ENCODE measurements at places on chromosomes 16 and 17.
A peak's percentile ranks its signal among the peaks of the same experiment; 100 is the strongest.

GRCh38 chr17:40541060-40541872, 24.0 kb downstream of the CCR7 start:
- no peak for DNase-seq

- DNase-seq = no peak
Measured at GRCh38 chr17:17668775-17669579, 12.3 kb upstream of the RAI1 start.

DNA sequence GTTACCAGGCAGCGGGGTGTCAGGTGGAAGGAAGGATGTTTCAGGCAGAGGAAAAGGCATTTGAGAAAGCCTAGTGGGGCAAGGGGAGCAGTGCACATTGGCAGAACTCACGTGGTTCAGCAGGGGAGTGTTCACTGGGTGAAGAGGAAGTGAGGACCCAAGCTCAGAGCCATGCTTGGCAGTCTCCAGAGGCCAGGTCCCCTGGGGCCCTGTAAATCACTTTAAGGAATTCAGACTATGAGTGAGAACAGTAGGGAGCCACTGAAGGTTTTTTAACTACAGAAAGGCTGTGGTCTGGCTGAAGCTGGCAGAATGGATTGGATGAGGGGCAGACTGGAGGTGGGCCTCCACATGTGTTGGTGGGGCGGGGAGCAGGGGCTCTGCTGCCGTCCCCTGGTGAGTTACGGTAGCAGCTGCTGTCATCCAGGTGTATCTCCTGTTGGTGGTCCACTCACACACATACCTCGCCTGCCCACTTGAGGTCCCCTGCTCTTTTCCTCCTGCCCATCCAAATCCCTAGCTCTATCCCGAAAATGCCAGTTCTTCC, 5.1 kb downstream of the CLEC16A start:
- DNase-seq = peak; percentile 96

GRCh38 chr16:28100810-28101532, 37.5 kb upstream of the GSG1L start:
- DNase-seq = no peak

DNA sequence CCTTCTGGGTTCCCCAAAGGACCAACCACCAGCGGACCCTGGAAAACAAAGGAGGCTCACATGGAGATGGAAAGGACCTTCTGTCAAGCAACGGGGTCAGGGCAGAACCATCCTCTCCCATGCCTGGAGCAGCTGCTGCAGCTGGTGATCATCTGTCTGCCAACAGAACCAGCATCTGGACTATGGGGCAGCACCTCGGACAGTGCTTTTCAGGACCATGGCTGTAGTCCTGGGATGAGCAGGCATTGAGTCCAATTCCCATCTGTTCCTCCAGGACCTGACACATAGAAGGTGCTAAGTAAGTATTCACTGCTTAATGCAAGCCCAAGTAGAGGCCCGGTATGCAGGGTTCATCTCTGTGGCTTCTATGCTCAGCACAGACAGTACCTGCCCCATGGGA, 304.7 kb downstream of the XYLT1 start:
- no peak for DNase-seq

- no peak for DNase-seq
Measured at GRCh38 chr17:15145621-15146020, 119.5 kb downstream of the PMP22 start.

DNA sequence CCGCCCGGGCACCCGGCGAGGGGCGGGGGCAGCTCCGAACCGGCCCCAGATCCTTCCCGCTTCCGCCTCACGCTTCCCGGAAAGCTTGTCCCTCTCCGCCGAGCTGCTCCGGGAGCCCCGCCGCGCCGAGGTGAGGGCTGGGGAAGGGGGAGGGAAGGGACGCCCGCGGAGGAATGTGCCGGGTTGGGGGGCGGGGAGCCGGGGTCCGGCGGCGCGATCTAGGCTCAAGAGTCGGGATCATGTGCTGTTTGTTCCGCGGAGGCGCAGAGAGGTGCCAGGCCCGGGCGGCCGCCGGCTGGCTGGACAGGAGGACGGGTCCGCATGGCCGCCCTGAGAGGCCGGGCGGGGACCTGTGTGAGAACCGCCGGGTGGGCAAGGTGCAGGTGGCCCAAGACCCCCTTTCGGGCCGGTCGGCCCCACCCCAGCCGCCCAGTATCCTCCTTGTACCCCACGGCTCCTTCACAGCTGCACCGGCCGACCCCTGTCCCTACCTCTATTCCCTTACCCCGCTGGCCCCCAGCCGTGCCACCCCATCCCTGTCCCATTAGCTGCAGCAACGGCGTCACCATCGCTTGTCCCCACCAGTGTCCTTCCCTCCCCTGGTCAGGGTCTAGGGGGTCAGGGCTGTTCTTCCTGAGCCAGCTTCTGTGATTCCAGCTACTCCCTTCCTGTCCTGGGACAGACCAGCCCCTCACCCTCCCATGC, 429 bp downstream of the KIF1C start:
- no peak for DNase-seq

GRCh38 chr16:57318240-57318970, 33.9 kb upstream of the PLLP start:
- DNase-seq = no peak

Measured in NAMALWA (cell line).